ENCODE measurements at places on chromosomes 1 and 21.

DNA sequence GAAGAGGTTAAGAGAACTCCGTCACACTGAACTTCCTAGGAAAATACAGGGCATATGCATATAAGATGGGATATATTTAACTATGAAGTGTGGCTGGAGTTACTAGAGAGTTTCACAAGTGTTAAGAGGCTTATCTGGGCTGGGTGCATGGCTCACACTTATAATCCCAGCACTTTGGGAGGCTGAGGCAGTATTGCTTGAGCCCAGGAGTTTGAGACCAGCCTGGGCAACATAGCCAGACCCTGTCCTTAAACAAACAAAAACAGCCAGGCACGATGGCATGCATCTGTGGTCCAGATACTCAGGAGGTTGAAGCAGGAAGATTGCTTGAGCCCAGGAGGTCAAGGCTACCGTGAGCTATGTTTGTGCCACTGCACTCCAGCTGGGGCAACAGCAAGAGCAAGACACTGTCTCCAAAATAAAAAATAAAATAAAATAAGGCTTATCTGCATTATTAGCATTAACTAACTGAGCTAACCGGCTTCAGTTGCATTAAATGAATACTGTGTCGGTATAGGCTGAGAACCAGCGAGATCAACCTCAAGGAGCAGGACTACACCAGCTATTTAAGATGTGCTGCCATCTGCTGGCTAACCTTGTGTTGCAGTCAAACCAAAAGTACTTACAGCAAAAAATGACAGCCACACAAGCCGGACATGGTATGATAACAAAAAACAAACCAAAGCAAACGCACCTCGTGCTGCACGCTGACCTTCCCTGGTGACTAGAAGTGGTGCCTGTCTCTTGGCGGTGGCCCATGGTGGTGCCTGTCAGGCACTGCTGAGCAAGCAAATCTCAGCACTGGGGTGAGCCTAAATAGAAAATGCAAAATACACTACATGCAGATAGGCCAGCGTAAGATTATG lies 19.7 kb upstream of the RBBP5 start:
- peak; percentile 87 for DNase-seq

- peak; percentile 32 for DNase-seq
Observed at GRCh38 chr21:17759511-17760178, 59.5 kb downstream of the C21orf91 start.

GRCh38 chr1:176682830-176683535 lies 220.0 kb downstream of the PAPPA2 start:
- no peak for DNase-seq

- DNase-seq: peak; percentile 51
Observed at GRCh38 chr1:207841901-207842300, 69.0 kb downstream of the CD34 start.

GRCh38 chr1:200983035-200983561 lies 40.4 kb downstream of the KIF21B start:
- DNase-seq: no peak

DNA sequence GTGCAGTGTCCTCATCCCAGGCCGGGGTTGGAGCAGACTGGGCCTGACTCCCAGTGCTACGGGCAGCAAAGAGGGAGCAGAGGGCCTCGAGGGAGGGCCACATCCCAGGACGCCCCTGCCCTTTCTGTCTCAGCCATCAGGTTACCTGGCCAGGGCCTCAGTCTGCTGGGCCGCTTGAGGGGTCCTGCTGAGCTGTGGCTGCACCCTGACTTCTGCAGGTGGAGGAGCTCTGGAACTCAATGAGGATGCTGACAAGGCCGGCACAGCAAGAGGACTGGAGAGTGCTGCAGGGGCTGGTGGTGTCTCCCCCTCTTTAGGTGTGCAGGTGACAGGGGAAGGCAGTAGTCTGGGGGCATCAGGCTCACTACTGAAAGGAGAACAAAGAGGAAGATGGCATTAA lies 3.3 kb downstream of the ZNF692 start:
- DNase-seq: no peak

GRCh38 chr1:221939607-221940006 lies 197.7 kb upstream of the DUSP10 start:
- no peak for DNase-seq

DNA sequence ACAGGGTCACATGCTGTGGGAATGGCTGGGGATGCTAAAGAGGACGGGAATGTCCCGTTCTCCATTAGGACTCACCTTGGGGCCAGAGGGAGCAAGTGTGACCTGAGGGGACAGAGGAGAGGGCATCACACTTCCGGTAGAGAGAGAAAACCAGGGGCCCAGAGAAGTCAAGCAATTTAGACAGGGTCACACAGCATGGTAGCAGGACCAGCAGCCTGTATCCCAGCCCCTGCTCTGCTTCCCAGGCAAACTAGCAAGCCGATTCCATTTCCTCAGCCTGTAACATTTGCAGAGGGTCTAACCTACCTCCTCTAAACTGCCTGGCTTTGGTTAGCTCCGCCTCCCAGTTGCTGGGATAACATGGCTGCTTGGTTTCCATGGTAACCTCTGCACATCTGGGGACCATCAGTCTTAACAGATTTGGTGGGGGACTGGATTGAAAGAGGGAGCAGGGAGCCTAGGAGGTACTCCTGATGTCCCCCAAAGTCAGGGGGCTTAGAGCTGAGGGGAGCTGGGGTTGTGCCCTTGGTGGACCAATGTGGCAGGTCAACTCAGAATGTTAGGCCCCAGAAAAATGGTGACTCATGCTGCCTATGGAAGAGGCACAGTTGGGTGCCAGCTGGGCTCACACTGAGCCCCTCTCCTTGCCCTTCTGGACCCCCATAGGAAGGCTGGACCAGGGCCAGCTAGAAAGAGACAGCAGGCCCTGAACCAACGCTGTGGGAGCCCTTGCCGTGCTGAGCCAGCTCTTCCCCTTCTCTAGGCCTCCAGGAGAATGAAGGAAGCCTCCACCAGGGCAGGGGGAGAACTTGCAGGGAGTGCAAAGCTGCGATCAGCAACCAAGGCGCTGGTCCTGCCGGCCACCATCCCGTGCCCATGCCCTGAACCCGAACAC lies 9.5 kb downstream of the COL16A1 start:
- DNase-seq: no peak

- DNase-seq: no peak
Observed at GRCh38 chr1:106889583-106889982, 166.9 kb upstream of the PRMT6 start.

- DNase-seq: no peak
Observed at GRCh38 chr1:35881850-35882273, 1.1 kb upstream of the AGO1 start.

DNA sequence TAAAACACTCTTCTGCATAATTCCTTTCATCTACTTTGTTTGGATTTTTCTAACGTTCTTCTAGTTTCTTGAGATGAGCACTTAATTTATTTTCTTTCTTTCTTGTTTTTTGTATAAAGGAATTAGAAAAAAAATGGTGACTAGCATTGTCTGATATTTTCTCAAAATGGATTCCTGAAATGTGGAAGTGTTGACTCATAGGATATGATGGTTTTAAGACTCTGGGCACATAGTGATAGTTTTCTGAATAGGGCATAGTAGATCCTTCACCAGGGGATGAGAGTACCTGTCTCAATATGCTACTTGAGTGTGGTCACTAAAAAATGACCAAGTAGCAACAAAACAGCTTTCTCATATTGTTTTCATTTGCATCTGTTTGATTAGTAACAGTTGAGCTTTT lies 100.9 kb downstream of the PEX14 start:
- DNase-seq: peak; percentile 26

GRCh38 chr1:212688341-212689047 lies 11.1 kb downstream of the BATF3 start:
- DNase-seq: peak; percentile 74

GRCh38 chr1:186420923-186421322 lies 40.0 kb downstream of the PDC start:
- peak; percentile 57 for DNase-seq

DNA sequence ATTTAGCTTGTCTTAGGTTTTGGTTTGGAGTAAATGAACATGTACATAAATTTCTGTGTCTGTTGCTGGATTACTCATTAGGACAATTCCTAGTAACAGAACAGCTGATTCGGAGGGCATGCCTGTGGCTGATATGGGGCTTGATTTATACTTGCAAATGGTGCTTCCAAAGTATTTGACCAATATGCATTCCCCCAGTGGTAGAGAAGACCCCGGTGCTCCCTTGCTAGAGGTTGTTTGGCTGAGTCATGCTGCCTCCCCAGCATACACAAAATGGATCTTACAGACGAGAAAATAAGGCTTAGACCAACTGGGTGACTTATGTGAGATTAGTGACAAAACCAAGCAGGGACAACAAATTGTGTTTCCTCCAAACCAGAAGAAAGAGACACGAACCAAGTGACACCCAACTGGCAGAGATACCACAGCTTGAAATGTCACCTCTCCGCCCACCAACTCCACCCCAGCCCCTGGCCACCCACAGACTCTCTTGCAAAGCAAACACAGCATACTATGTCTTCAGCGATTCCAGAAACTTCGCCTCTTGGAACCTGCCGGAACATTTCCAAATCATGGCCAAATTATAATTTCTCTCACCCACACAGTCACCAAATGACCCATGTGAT lies 75.9 kb upstream of the ETS2 start:
- DNase-seq: no peak

DNA sequence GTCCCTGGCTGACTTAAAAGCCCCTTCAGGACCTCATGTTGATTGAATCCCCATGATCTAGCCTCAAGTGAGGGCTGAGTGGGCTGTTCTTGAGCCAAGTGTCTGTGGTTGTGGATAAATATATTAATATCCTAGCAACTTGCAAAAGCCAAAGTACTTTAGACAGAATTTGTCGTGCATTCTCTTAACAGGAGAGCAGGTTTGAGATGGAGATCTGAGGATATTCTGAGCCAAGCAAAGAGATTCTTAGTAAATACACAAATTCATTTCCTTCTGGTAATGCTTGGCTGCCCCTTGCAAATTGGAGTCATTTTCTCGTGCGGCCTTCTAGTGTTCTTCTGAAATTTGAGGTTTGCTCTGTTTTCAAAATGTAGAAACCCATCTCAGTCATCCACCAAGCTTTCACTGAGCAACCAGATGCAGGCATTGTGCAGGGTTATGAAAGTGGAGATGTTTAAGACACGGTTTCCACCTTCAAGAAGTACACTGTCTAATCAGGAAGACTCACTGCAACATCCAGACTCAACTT lies 242.1 kb upstream of the JUN start:
- DNase-seq: no peak

DNA sequence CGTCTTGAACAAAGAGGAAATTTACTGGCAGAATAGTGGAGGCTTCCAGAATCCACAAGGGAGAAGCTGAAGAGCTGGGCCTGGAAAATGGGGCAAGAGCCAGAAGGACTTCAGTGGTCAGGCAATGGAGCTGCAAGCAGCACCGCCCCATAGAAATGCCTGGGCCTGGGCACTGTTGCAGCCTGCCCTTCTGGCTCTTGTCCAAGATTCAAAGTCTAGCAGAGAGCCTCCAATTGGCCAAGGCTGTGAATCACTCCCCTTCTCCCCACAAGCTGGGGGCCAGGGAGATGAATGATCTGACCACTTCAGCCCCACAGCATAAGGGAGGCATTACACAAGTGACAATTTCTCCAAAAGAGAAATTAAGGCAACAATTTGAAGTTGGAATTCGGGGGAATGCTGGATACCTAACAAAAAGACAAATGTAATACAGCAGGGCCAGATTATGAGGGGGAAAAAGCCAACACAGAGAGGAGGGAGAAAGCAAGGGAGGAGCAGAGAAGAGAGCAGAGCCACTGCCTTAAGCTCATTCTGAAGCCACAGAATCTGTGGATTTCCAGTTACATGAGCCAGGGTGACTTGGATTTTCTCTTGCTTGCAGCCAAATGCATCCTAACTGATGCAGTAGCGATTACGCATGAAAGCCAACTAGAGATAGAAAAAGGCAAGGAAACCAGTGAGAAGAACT lies 80.3 kb downstream of the LRIG2 start:
- DNase-seq: no peak

- DNase-seq: peak; percentile 75
Observed at GRCh38 chr1:246351721-246352120, 155.4 kb downstream of the SMYD3 start.

GRCh38 chr1:210981490-210981889 lies 152.5 kb downstream of the KCNH1 start:
- no peak for DNase-seq

DNA sequence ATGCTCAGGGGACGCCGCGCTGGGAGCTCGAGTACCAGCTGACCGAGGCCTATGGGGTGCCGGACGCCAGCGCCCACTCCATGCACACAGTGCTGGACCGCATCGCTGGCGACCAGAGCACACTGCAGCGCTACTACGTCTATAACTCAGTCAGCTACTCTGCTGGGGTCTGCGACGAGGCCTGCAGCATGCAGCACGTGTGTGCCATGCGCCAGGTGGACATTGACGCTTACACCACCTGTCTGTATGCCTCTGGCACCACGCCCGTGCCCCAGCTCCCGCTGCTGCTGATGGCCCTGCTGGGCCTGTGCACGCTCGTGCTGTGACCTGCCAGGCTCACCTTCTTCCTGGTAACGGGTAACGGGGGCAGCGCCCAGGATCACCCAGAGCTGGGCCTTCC lies 1.3 kb upstream of the XKR8 start:
- no peak for DNase-seq

- no peak for DNase-seq
Observed at GRCh38 chr1:160466961-160467360, 56.1 kb downstream of the SLAMF6 start.

DNA sequence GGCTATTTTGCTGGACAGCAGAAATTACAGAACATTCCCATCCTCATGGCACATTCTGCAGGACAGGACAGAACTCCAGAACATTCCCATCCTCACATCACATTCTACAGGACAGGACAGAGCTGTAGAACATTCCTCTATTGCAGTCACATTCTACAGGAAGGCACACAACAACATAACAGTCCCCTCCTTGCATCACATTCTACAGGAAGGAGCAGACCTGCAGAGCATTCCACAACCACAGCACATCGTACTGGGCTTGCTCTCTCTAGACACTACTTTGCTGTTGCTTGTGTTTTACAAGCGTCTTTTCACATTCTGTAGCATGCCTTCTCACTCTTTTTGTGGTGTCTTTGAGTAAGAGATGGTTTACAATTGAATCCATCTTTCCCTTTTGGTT lies 26.8 kb upstream of the ABCB10 start:
- no peak for DNase-seq

DNA sequence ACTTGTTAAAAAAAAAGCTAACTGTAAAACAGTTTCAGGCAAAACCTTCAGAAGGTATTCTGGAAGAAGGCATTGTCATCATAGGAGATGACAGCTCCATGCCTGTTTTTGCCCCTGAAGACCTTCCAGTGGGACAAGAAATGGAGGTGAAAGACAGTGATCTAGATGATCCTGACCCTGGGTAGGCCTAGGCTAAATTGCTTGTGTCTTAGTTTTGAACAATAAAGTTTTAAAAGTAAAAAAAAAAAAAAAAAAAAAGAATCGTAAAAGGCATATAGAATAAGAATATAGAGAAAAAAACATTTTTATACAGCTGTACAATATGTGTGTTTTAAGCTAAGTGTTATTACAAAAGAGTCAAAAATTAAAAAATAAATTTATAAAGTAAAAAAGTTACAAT lies 106.6 kb upstream of the PLXNA2 start:
- no peak for DNase-seq

- no peak for DNase-seq
Observed at GRCh38 chr1:46254668-46255067, 7.1 kb downstream of the RAD54L start.

DNA sequence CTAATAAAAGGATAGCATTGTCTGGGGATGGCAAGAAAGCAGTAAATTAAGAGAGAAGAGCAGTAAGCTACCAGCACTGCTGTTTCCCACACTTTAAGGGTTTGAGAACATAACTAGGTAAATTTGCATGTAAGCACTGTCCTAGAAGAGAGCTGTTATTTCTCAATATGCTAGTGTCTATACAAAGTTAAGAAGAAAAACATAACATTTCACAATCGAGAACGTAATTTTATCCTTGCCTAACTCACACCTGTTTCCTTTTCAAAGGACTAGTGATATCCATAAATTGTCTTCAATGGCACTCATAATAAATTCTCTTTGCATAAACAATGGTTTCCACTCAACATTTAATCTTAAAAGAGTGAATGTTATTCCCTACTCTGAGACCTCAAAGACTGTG lies 576.0 kb downstream of the PTBP2 start:
- DNase-seq: peak; percentile 36
